Right ventricle myocardium inferior (tissue), 1 donor: ENCODE measurements at places on chromosomes 13 and 19. TPM values are rescaled to one million over a fixed set of nuclear protein-coding genes. Genes with fewer than 3 reads are reported as not detected.

BSG gene
- total RNA-seq = 1,651 TPM

CRB3 gene
- total RNA-seq = not detected

ZNF534 gene
- 0.24 TPM for total RNA-seq

COX6B2 gene
- not detected for total RNA-seq

GRCh38 chr19:30053558-30053957 is 111.5 kb downstream of the URI1 start:
- no peak for DNase-seq
